CD4-positive, alpha-beta memory T cell (primary cell): ENCODE measurements at places on chromosomes 3 and 15. TPM values are rescaled to one million over a fixed set of nuclear protein-coding genes. Genes with fewer than 3 reads are reported as not detected.

Gene MYO1E
- 4.6 TPM for total RNA-seq

Gene CYP1A2
- not detected for total RNA-seq

Gene MLH1
- 30.3 TPM for total RNA-seq

Gene PLOD2
- not detected for total RNA-seq

Gene PLS1
- 2.7 TPM for total RNA-seq

Gene ZNF774
- total RNA-seq: 0.78 TPM

Gene SPCS1
- total RNA-seq: 90.5 TPM

Gene PRSS50
- total RNA-seq: not detected

Gene FGF12
- total RNA-seq: not detected

- H3K27ac ChIP-seq: no peak overlapping the region
- H3K36me3 ChIP-seq: no peaks in the 10 kb centered on the region
- no peaks in the 10 kb centered on the region for H3K27me3 ChIP-seq
- no peak for DNase-seq
- H3K4me1 ChIP-seq: no peaks in the 10 kb centered on the region
These were observed 603.3 kb upstream of the TBL1XR1 start for GRCh38 chr3:177800561-177800960.

- no peak overlapping the region for H3K27ac ChIP-seq
- no peak overlapping the region for H3K4me3 ChIP-seq
- H3K4me1 ChIP-seq: no peaks in the 10 kb centered on the region
- H3K27me3 ChIP-seq: no peaks in the 10 kb centered on the region
- H3K36me3 ChIP-seq: no peaks in the 10 kb centered on the region
These were observed 57.7 kb downstream of the ATP2B2 start for GRCh38 chr3:10447527-10448260.

DNA sequence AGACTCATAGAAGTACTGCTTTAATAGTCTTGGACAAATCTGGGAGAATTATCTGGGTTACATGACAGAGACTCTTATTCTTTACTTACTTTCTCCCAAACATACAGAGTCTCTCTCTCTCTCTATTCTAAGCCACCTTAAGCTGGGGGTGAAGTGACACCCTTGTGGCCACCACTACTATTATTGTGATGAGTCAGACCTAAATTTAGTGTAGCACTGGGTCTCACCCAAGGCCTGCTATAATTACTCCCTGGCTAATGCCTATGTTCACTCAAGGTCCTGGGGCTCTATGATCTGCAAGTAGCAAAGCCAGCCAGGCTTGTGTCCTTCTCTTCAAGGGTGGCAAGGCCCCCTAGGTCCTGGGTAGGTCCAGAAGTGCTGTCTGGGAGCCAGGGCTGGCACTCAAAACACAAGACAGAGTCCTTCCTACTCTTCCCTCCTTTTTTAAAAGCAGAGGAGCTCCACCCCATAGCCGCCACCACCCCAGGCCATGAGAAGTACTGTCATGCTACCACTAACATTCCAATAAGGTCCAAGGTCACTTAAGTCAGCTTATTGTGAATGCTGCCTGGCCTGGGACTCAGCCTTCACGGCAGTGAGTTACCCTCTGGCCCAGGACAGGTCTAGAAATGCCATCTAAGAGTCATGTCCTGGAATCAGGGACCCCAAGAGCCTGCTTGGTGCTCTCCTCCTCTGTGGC is 183.6 kb downstream of the POLQ start:
- no peak overlapping the region for H3K4me3 ChIP-seq
- H3K27me3 ChIP-seq: no peaks in the 10 kb centered on the region
- no peak for DNase-seq
- H3K4me1 ChIP-seq: no peaks in the 10 kb centered on the region

DNA sequence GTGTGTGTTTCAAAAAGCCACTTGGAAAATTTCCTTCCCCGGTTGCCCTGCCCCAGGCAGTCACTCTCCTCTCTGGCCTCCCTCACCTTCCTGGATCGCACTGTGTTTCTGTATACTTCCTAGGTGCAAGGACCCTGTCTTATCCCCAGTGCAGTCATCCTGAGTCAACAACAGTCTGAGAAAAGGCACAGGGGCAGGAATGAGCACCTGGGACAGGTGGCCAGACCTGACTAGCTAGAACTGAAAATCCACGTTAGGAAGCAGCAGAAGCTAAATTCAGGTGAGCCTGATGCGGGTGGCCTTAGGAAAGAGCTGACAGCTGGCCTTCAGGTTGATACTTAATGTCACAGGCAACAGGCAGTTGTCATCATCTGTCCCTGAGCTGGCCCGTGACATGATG is 62.9 kb upstream of the VGLL4 start:
- no peak overlapping the region for H3K4me3 ChIP-seq
- H3K4me1 ChIP-seq: no peaks in the 10 kb centered on the region
- no peak for DNase-seq
- no peaks in the 10 kb centered on the region for H3K36me3 ChIP-seq

DNA sequence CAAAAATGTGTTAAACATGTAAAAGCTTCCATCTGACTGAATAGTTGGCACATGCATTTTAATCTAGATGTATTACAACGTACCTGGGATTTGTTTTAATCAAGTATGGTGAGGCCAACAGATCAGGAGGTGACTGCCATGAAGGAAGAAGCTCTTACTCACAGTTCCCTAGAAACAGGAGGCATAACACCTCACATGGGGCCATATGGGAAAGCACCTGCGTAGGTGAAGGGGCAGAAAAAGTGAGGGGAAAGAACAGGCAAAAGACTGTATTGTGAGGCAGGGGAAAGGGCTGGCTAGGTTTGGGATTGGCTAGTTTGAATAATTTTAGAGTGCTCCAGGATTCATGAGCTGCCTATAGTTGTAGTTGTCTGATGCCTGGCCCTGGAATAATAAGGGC is 9.6 kb downstream of the SQOR start:
- H3K4me3 ChIP-seq: no peak overlapping the region
- DNase-seq: no peak
- H3K27ac ChIP-seq: no peak overlapping the region
- H3K36me3 ChIP-seq: no peaks in the 10 kb centered on the region
- H3K27me3 ChIP-seq: no peaks in the 10 kb centered on the region
- peaks cover 85% of the 10 kb centered on the region for H3K4me1 ChIP-seq

DNA sequence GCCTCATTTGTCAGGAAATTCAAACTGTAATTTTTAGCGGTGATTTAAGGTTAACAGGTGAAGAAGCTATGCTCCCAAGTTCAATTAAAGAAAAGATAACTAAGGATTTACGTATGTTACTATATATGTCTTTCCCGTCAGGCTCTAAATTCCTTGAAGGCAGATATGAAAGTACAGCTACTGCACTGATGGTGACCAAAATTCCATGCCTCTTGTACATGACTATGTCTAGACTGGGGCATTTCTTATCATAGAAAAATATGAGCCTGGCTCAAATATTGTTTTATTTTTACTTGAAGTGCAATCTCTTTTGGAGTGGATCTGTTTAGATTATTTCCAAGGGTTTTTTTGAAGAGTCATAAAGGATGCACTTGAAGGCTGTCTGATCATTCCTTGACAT is 647.1 kb upstream of the KCNMB2 start:
- no peaks in the 10 kb centered on the region for H3K36me3 ChIP-seq
- H3K4me1 ChIP-seq: no peaks in the 10 kb centered on the region
- H3K4me3 ChIP-seq: no peak overlapping the region
- no peak overlapping the region for H3K27ac ChIP-seq
- no peak for DNase-seq

GRCh38 chr15:43100971-43101370 is 4.9 kb downstream of the UBR1 start:
- H3K4me1 ChIP-seq: peaks cover 42% of the 10 kb centered on the region
- H3K27me3 ChIP-seq: no peaks in the 10 kb centered on the region
- H3K27ac ChIP-seq: no peak overlapping the region
- H3K4me3 ChIP-seq: no peak overlapping the region

DNA sequence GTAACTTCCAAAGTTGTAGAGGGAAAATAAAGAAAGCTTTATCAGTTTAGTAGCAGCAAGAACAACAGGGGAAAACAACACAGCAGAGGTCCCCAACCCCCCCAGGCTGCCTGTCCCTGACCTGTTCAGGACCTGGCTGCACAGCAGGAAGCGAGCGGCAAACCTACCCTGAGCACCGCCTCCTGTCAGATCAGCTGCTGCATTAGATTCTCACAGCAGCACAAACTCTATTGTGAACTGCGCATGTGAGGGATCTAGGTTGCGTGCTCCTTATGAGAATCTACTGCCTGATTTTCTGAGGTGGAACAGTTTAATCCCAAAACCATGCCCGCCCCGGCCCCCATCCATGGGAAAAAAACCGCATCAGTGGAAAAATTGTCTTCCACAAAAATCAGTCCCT is 40.3 kb downstream of the USP50 start:
- no peak overlapping the region for H3K4me3 ChIP-seq
- H3K4me1 ChIP-seq: no peaks in the 10 kb centered on the region
- no peak overlapping the region for H3K27ac ChIP-seq
- no peak for DNase-seq
- no peaks in the 10 kb centered on the region for H3K36me3 ChIP-seq

GRCh38 chr15:91975241-91975978 is 121.9 kb downstream of the SLCO3A1 start:
- no peaks in the 10 kb centered on the region for H3K27me3 ChIP-seq
- no peak for DNase-seq
- H3K27ac ChIP-seq: no peak overlapping the region
- H3K4me1 ChIP-seq: no peaks in the 10 kb centered on the region
- no peaks in the 10 kb centered on the region for H3K36me3 ChIP-seq

- no peak overlapping the region for H3K27ac ChIP-seq
- no peaks in the 10 kb centered on the region for H3K36me3 ChIP-seq
- no peak for DNase-seq
These were observed 4.6 kb downstream of the TIMP4 start for GRCh38 chr3:12154151-12154550.

DNA sequence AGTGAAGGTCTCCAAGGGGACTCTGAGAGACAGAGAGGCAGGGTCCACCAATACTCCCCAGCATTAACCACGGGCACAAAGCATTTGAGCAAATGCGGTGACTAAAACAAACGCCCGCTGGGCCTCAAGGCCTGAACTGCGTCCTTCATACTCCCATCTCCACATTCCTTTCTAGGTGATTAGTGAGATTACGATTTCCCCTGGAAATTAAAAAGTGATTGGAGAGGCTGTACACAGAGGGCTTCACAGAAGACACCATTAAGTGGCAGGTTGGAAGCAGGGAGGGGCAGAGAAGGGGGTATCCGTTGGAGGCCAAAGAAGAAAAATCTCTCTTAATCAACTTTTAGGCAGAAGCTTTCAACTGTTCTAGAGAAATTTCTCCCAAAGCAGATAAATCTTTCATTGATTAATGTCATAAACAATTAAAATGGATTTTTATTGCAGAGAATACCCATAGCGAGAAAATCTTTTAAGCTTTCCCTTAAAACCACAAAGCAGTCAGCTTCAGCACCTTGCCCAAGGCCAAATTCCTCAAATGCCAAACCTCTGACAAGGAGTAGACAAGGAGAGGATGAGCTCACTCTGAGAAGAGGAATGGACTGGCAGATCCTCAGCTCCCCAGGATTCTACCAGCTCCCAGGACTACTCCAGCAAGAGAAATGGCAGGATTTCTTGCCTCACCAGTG is 38.2 kb downstream of the MB21D2 start:
- DNase-seq: no peak
- no peak overlapping the region for H3K4me3 ChIP-seq
- H3K27ac ChIP-seq: no peak overlapping the region
- peaks cover 5% of the 10 kb centered on the region for H3K4me1 ChIP-seq
- no peaks in the 10 kb centered on the region for H3K27me3 ChIP-seq
- no peaks in the 10 kb centered on the region for H3K36me3 ChIP-seq

DNA sequence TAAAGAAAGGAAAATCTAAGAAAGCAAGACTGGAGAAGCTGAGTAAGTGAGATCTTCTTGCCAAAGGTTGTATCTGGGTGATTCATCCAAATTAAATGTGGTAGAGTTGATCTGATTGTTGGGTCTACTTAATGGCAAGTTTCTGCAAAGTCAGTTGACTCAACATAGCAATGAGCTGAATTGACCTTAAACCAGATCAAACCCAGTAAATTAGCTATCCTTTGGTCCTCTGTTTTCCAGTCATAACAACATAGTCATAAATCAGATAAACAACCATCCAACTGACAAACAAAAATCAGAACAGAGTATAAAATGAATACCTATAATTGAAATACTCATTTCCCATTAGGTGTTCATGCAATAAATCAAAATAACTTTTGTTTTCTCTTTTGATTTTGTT is 142.6 kb upstream of the CFAP20DC start:
- no peak overlapping the region for H3K27ac ChIP-seq
- H3K4me1 ChIP-seq: no peaks in the 10 kb centered on the region
- H3K27me3 ChIP-seq: no peaks in the 10 kb centered on the region
- no peaks in the 10 kb centered on the region for H3K36me3 ChIP-seq

DNA sequence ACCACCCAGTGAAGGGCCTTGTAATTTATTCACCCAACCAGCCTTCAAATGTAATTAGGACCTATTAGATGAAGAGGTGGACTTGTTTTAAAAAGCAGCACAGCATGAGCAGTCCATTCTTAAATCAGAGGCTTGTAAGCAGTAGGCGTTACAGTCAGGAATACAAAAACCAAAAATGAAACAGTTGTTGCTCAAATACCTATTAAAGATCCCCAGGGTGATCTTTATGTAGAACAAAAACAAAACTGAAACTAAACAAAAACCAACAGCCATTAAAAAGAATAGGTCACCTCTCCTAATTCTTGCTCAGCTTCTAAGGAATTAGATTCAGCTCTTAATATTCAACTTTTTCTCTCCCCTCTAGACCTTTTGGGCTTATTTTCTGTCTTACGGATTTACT is 104.9 kb upstream of the ST8SIA2 start:
- no peak overlapping the region for H3K4me3 ChIP-seq
- H3K4me1 ChIP-seq: no peaks in the 10 kb centered on the region
- no peaks in the 10 kb centered on the region for H3K36me3 ChIP-seq
- no peak overlapping the region for H3K27ac ChIP-seq

DNA sequence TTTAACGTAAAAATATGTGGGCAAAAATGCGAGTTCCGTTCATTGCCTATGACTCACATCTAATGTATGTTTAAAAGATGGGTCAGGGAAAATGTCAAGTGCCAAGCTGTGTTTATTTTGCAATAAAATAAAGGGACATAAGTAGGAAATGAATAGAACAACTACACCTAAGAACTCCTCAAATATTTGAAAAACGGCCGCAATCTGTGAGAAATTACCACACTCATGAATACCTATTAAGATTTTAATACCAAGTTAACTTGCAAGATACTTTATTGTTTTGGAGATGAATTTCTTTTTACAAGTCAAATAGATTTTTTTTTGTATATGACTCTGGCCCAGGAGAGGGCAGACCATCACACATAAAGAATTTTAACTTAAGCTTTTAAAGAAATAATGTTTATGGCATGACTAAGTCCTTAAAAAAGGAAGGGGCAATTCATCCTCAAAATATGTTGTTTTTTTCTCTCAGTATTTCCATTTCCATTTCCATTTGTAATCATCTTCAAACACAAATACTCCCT is 152.7 kb downstream of the SUCNR1 start:
- no peaks in the 10 kb centered on the region for H3K27me3 ChIP-seq
- no peaks in the 10 kb centered on the region for H3K4me1 ChIP-seq
- no peak overlapping the region for H3K4me3 ChIP-seq
- H3K36me3 ChIP-seq: no peaks in the 10 kb centered on the region
- no peak for DNase-seq

- H3K4me3 ChIP-seq: no peak overlapping the region
- no peaks in the 10 kb centered on the region for H3K27me3 ChIP-seq
- no peak for DNase-seq
- no peak overlapping the region for H3K27ac ChIP-seq
- no peaks in the 10 kb centered on the region for H3K36me3 ChIP-seq
These were observed 259.9 kb downstream of the IL20RB start for GRCh38 chr3:137217733-137218132.

GRCh38 chr3:52277972-52278509 is 408 bp downstream of the WDR82 start:
- peaks cover 76% of the 10 kb centered on the region for H3K4me1 ChIP-seq
- H3K36me3 ChIP-seq: no peaks in the 10 kb centered on the region
- peak overlapping the region; percentile 87 for H3K27ac ChIP-seq
- no peaks in the 10 kb centered on the region for H3K27me3 ChIP-seq
- peak overlapping the region; percentile 71 for H3K4me3 ChIP-seq
- no peak for DNase-seq
